ENCODE measurements at places on chromosomes 6 and 20.

DNA sequence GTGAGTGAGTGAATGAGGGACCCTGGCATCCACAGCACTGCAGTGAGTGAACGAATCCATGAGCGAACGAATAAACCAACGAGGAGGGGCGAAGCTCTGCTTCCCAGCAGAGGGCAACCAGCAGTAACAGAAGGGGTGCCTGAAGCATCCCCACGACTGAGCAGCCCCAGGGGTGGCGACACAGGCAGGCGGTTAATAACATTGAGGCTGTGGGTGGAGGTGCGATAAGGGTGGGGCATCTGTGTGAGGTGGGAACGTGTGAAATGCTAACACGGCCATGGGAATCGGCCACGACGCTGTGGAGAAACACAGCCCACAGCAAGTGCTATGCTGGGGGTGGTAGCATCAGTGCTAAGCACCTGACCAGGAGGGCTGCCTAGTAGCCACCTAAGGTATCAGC lies 75.9 kb downstream of the TAF4 start:
- no peak for DNase-seq

GRCh38 chr6:104952911-104953399 lies 4.0 kb upstream of the LIN28B start:
- no peak for DNase-seq

GRCh38 chr6:14644381-14644780 lies 526.8 kb downstream of the CD83 start:
- no peak for DNase-seq

- DNase-seq, result no peak
These were observed 80.2 kb downstream of the MLIP start for GRCh38 chr6:54191461-54191860.

DNA sequence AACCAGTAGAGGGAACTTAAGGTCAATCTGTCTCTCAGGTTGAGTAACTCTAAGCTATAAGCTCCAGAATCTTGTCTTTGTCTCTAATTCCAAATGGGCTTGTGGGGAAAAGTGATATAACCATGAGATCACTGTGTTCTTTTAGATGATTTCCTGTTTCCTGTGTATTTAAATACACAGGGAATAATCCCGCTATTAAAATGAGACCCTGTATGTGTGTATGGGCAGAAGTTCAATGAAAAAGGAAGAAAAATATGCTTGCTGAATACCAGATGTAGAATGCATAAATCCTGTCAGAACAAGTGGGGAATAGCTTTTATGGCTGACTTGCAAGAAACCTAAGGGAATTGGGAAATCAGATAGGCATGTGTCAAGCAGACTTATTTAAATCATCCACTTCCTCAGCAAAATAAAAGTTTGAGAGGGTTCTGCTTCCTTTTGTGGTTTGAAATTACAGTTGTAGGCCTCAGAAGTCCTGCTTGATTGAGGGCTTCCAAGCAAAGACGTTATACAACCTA lies 164.7 kb upstream of the PDE7B start:
- no peak for DNase-seq

DNA sequence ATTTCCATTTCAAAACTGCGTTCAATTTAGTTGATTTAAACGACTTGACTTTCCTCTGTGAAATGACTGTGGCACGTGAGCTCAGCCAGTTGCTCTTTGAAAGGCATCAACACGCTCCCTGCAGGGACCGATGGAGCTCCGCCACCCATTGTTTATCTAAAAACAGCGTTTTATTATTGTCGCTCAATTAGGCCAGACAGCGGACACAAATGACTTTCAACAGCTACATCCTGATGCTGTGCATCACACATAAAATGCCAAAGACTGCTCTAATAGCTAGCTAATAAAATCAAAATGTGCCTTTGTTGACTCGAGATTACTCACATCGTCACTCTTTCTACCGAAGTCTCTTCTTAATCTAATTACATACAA lies 332.5 kb downstream of the CD83 start:
- DNase-seq, result peak; percentile 59

GRCh38 chr6:85644279-85644762 lies 1.6 kb upstream of the SYNCRIP start:
- DNase-seq, result no peak

DNA sequence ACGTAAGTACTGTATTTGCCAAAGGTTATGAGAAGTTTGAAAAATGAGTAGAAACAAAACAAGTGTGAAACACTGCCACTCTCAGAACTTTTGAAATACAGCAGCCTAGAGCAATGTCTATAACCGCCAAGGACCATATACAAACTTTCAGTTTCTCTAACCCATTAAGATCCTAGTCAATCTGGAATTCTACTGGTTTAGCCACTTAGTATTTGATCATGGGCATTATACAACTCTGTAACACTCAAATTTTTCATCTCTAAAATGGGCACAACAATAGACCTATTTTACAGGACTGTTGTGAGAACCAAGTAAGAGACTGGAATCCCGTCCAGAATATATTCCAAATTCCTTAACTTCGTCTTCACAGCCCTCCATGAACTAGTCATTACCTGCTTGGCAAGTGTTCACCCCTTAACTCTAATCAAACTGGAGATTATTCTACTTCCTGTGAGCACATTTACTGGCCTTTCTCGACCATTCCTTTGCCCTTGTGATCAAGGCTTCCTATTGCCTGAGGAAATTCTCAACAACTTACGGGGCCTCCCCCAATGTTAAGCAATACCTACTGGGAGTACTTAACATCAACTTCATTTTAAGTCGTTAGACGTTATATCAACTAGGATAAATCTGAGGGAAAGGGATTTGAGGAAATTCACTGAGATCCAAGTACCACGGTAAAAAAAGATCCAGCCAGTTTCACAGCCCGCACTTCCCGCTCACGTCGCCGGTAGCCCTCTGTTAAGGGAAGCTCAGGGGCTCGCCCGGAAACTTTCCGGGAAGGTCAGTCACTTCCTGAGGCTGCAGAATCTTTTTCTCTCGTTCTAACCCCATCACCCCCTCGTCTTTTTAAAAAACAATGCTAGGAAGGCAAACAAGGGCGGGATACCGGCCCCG lies 1.1 kb downstream of the EIF2S2 start:
- no peak for DNase-seq

GRCh38 chr6:167546611-167547327 lies 221.9 kb downstream of the TTLL2 start:
- no peak for DNase-seq

GRCh38 chr6:160035693-160036330 lies 66.9 kb downstream of the IGF2R start:
- DNase-seq, result no peak

DNA sequence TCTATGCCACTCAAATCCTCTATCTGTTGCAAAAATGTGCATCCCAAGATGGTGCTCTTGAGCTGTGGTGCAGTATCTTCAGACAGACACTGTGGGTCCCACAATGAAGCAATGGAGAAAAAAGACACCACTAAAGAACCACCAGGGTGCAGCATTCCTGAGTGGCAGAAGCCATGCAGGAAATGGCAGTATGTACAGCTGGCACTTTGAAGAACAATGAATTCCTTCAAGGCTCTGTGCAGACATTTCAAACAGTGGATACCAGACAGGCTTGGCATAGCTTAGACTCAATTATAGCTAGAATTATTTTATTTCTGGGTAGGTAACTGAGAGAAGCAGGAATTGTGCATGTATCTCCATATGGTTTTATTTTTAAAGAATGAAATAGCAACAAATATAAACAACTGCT lies 24.0 kb upstream of the HDAC2 start:
- DNase-seq, result peak; percentile 99

GRCh38 chr6:139553916-139554315 lies 179.5 kb upstream of the CITED2 start:
- no peak for DNase-seq

- peak; percentile 31 for DNase-seq
These were observed 10.9 kb downstream of the MOCS1 start for GRCh38 chr6:39923394-39923793.

GRCh38 chr20:58492074-58492718 lies 23.0 kb downstream of the APCDD1L start:
- no peak for DNase-seq

GRCh38 chr6:140572867-140573266 lies 1198.4 kb upstream of the CITED2 start:
- DNase-seq, result no peak

DNA sequence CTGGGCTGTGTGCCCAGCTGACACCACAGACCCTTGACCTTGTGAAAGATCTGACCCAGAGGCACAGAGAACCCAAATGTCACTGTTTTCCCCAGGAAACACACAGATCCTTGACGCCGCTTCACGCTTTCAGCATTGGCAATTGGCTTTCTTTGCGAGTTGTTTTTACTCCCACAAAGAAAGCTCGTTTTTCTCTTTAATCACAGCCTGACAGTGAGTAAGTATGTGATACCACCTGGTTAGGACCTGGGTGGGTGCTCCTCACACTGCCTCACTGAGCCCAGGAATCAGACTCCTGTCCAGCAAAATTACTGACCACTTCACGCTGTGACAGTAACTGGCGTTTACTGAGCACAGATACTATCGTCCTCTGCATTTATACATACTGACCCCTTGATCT lies 13.0 kb downstream of the RPL10A start:
- no peak for DNase-seq

DNA sequence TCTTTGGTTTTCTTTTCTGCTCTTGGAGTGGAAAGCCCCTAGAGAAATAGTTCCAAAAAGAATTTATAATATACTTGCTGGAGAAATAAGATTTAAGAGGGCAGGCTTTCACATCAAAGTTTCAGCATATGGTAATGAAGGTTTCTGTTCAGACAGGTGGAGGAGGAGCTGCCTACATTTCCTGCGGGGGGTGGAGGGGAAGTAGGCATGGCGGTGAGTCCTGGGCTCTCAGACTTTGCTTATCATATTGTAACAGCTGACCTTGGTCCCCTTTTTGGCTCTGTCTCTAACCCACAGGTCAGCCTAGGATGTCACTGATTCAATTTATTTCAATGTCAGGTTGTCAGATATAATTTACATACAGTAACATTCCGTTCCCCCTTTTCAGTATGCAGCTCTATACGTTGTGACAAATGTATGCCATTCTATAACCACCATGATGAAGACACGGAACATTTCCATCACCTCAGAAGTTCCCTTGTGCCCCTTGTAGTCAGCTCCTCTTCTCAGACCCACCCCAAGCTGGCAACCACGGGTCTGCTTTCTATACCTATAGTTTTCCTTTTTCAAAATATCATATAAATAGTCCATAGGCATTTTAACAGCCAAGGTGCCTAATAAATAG lies 77.6 kb upstream of the GGTLC1 start:
- no peak for DNase-seq

- no peak for DNase-seq
These were observed 821 bp downstream of the DHX35 start for GRCh38 chr20:38962928-38963401.

GRCh38 chr20:54362283-54362682 lies 113.1 kb upstream of the DOK5 start:
- no peak for DNase-seq

GRCh38 chr6:142323377-142323776 lies 21.6 kb downstream of the ADGRG6 start:
- no peak for DNase-seq

DNA sequence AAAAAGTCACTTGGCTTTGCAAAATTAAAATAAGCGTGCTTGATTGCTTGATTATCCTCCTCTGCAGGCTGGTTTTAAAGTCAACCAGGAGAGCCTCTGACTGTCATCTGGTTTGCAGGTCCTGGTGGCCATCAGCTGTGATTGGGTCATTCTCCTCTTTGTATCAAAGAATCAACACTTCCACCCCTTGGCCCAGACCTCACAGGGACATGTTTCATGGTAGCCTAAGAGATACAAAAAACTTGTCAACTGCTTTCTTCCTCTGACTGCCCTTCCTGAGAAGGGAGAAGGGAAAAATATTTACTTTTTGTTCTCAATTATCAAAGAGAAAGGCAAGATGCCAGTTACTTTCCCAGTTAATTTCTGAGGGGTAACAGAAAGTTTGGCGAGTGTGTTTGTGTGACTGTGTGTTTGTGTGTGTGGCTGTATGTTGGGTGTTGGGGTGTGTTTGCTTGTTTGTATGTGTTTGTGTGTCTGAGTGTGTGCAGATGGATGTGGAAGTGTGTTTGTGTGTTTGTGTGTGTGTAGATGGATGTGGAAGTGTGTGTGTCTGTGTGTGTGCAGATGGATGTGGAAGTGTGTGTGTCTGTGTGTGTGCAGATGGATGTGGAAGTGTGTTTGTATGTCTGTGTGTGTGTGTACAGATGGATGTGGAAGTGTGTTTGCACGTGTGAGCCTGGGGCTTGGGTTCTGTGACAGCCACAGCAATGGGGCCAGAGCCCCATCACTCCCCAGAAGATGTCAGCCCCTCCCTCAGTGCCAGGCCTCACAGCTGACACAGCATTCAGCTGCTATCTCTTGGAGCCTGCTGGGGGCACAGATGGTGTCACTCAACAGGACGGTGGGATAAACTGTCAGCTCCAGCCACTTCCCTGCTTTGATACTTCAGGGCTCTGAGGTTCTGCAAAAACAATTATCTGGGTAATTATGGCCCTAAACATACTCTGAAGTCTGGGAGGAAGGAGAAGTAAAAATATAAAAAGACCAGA lies 98.6 kb upstream of the RNF24 start:
- no peak for DNase-seq

DNA sequence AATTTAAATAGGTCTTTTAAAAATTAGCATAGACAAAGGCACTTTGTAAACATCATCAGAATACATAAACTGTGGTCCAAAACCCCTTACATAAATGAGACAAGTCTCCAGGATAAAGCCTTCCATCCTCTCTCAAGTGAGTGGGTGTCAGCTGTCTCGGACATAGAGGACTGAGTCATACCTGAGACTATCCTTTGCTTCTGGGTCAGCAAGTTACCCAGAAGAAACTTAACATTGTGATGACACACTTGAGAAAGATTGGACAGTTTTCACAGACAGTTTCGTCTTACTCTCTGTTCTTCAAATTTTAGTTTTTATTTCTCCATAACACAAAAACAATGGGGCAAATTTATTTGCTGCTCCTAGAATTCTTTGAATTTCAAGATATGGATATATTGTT lies 838.0 kb downstream of the DHX35 start:
- DNase-seq, result no peak

DNA sequence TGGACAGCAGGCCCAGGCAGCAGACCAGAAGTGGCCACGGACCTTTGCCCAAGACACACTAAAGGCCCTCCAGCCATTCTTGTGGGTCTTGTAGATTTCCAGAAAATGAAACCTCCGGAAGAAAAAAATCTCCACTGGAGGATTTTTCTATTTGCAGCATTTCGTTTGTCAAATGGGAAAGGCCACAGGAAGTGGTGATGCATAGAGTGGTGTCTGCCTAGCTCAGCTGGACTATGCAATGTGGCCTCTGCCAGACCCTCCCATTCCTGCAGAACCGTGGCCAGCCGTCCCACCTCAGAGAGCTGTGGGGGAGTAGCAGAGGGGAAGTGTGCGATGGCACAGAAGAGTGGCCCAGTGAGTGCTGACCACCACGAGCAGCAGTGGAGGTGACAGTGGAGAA lies 24.0 kb upstream of the INSM1 start:
- no peak for DNase-seq

GRCh38 chr6:129606664-129607063 lies 103.3 kb downstream of the ARHGAP18 start:
- DNase-seq, result no peak

DNA sequence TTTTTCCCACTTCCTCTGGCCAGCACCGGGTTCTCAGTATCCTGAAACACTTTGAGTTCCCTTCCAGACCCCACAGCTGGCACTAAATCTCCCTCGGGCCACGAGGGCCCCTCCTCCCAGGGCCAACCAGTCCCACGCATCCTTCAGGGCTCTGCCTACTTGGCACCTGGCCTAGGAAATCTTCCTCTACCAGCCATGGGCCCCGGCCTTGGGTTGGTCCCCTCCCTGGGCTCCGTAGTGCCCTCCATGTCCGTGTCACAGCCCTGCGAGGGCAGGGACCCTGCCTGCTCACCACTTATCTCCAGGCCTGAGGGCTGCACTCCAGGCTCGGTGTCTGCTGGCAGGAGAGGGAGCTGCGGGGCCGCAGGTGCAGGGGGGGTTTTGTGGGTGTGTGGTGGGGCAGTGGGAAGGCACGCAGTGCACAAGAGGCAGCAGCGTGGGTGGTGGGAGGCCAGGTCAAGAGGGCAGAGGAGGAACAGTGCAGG lies 48.8 kb upstream of the CDH22 start:
- no peak for DNase-seq
